Eye (tissue), 1 donor: ENCODE measurements at places on chromosomes 12 and 14.

DNA sequence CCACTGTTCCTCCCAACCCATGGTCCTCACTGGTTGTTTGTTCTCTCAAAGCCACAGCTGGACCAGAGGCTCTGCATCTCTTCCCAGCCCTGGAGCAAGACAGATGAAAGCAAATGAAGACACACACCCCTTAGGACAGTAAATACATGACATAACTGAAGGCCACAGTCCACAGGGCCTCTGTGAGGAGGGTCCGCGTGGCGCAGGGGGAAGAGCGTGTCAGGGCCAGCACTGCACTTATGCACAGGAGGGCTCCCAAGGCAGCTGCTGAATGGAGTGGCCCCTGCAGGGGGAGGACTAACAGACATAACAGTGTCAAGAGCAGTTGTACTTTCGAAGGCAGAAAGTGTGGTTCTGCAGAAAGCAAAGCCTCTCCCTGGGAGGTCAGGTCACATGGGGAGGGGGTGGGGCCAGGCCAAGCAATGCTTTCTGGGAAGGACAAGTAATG is 79.9 kb downstream of the CHGA start:
- no peak for DNase-seq

DNA sequence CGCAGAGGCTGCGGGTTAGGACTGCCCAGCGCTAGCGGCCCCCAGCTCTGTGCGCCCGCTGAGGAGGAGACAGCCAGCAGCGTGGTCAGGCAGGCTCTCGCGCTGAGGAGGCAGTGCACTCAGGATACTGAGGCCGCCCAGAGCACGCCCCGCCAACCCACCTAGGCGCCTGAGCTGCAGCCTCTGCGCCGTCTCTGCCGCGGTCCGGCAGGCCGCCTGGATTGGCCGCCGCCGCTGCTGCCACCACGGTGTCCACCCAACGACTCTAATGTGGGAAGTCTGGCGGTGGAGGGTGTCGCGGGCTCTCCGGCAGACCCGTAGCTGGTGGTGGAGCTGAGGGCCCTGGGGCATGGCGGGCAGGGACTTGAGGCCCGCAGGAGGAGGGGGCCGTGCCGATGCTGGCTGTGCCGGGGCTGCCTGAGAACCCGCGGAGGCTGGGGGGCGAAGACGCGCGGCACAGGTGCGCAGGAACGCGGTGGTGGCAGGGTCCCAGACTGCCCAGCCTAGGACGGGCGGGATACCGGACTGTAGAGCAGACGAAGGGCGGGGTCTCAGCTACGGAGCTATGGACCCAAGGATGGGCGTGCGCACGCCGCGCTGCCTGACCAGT is 69.9 kb downstream of the ASCL4 start:
- DNase-seq, result peak; percentile 49

DNA sequence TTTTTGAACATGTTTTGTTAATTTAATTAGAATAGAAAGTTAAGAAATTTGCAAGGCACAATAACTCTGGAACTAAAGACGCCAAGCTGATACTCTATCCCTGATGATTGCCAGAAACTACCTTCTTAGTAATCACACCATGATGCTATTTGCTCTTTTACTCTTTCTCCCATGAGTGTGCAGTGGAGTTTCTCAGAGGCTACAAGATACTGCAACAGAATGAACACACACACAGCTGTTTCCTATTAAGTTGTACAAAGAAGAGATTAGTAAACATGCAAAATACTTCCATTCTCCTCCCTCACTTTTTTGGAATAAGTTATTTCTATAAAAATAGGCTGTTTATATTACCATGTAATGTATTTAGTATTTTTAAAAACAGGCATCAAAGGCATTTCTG is 1367.5 kb downstream of the AACS start:
- no peak for DNase-seq

DNA sequence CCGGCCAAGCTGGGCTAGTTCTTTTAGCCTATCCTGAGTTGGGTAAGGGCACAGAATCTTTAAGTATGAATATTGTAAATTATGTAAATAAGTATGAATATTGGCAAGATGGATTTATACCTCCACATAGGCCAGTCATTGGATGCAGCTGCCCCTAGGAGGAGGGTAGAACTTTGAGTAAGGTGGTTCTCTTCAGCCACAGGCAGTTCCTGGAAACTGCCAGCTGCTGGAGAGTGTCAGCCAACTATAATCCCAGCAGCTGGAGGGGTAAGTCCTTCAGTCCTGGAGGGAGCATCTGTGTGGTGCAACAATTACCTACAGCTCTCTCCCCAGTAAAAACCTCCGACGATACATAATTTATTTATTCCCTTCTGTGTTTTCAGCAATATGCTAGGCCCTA is 65.8 kb upstream of the TMPO start:
- peak; percentile 16 for DNase-seq

- no peak for DNase-seq
Observed at GRCh38 chr14:61877035-61877390, 114.8 kb downstream of the SNAPC1 start.

DNA sequence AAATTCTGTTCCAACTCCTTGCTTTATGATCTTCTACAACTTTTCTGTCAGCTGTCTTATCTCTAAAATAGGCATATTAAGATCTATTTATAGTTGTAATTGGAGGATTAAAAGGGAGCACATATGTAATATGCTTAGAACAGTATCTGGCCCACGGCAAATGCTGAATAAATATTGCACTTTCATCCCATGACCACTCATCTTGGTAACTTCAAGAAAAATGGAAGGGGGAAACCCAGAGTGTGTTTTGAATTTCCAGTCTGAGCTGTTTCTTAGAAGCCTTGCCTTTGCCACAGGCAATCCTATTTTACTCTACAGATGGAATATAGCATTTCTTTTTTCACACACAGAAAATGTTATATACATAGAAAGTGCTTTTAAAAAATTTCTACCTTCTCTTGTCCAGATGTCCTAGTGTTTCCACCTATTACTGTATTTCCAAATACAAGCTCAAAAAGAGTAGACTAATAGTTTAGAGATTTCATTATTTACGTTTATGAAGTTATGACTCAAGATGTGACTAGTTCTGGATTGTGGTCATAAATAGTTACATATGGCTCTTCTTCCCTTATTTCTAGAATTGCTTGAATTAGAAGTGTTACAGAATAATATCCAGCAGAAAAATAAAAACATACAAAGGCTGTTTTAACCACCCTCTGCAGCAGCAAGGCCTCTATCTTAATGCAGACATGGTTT is 6.2 kb upstream of the STXBP6 start:
- DNase-seq, result peak; percentile 9

- peak; percentile 67 for DNase-seq
Observed at GRCh38 chr14:22471545-22472121, 117.4 kb downstream of the DAD1 start.

- DNase-seq, result no peak
Observed at GRCh38 chr14:71140157-71140556, 232.9 kb downstream of the PCNX1 start.

DNA sequence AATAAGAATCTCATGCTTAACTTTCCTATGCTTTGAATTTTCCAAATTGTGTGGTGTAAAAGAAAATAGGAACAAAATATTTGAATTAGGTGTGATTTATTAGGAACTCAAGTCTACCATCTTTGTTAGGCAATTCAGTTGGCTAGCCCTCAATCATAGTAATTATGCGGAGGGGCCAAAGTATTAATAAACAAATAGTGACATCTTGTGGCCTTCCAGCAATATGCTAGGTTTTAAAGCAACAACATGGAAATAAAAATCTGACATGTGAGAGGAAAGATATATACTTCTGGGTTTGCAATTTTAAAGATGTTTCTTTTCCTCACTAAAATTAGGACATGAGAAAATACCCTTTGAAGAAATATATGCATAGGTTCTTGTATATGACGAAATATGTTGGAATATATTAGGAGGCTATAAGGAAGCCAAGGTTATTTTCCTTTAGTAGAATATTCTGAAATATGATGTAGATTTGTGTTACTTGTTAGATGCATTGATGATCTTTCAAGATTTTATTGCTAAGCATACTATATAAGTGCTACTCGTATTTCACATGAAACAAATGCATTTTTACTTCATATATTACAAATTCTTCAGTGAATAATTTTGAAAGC is 200.4 kb downstream of the PTPRO start:
- peak; percentile 77 for DNase-seq

DNA sequence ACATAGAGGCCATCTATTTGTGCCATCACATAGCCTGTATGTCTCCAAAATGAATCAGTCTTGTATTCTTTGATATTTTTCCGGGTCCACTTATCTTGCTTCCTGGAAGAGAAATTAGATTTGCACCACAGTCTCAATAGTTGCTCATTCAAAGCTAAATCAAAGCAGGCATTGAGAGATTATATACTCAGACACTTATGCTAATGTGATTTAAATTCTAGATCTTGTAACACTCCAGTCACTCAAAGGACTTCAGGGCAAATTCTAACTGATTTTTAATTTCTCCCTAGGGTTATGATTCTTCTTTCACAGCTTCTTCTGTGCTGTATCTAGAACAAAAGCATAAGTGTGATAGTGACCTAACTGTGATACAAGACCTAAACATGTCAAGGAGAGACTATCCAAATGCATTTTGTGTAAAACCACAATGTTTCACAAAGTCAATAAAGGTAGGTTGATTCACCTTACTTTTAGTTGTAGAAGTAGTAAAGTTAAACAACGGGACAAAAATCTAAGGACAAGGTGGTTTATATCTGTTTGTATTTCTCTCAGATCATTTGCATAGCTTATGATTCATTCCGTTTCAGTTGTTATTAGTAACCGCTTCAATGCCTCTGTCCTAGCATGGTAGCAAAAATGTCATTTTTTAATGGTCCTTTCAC is 26.8 kb downstream of the PLBD1 start:
- no peak for DNase-seq
